T47D (cell line): ENCODE measurements at places on chromosomes 2 and 18.

DNA sequence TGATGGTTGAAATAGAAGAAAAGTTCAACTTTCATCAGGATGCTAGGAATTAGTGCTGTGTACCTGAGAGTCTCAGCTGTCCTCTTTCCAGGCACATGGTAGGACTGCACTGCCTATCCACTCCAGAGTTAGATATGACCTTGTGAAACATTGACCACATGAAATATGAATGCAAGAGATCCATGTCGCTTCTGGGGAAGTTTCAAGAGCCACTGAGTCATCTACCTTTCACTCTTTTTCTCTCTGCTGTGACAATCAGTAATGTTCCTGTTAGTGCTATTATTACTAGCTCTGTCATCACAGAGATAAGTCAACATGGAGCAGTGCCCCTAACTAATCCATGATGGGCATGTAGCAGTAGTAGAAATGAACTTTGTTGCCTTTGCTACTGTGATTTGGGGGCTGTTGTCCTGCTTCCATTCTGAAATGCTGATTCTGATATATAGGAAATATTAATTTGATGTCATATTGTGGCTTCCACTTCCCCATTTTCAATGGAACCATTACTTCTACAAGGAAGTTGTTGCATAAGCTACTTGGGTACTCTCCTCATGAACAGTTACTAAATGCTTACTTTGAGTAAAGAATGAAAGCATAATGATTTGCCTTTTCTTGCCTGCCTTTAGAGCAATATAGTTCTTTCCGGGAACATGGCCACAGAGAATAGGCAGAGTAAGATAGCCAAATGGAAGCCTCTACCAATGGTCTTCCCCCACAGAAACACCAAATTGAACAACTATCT, 192.8 kb upstream of the ZNF521 start:
- no peak for DNase-seq

DNA sequence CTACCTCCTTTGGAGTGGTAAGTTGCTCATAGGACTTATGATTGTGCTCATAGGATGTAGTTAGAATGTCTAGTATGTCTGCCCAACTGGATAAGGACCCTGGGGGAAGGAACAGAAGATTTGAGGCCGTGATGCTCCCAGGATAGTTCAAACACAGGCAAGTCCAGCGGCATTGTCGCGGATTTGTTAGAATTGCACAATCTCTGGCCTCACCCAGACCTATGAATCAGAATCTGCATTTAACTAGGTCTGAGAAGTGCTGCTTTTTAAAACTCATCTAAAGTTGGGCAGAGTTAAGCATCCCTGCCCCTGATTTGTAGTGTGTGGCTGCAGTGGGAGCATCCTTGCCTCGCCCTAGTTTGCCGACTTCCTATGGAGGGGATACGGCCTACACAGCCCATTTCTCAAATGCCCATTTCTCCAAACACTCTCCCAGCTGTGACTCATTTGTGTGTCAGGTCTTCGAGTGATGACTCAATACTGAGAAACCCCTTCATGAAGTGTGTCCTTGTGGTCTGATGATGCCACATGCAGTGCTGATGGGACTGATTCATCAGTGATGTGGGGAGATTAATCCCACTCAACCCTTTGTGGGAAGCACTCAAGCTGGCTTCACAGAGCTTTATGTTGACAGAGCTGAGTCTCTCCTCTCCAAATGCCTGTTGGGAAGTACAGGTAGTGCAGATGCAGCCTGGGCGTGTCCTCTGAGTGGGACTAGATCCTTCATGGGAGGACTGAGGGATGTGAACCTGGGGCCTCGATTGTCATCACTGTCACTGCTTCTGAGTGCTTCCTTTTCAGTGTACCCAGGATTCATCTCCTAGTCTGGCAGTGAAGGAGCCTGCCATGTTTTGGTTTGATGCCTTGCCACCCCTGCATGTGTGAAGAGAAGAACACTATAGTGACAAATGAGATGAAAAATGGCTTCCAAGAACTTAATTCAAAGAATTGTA, 18.7 kb downstream of the SMIM21 start:
- no peak for DNase-seq

DNA sequence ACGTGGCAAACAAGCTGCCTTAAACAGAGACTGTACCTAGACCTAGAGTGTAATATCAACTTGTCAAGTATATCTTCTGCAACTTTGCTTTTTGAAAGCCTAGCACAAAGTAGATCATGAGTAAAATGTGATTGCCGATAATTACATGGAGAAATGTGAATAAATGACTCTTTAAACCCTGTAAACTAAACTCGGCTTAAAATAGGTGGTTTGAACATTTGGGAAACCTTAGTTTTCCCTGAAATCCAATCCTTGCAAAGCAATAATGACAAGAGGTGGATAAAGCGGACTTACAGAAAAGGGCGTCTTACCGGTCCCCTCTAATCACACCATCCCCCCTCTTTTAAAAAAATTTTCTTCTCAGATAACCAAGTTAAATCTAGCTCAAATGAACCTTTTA, 549 bp upstream of the PSMD14 start:
- DNase-seq: no peak

DNA sequence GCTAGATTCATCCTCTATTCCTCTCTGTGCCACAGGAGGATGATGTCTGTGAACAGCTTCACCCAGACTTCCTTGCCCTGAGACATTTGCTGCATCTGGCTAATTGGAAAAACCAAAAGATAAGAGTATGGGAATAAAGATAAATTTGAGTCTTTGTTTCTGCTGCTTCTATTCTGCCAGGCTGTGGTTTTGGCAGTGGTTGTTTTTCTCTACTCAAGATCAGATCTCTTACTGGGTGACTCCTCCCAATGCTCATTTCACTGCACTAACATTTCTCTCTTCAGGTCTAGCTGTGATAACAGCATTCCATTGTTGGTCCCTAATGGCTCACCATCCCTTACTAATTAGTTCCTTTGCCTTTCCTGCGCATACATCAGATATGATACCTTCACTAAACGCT, 89.5 kb downstream of the CALCRL start:
- no peak for DNase-seq

DNA sequence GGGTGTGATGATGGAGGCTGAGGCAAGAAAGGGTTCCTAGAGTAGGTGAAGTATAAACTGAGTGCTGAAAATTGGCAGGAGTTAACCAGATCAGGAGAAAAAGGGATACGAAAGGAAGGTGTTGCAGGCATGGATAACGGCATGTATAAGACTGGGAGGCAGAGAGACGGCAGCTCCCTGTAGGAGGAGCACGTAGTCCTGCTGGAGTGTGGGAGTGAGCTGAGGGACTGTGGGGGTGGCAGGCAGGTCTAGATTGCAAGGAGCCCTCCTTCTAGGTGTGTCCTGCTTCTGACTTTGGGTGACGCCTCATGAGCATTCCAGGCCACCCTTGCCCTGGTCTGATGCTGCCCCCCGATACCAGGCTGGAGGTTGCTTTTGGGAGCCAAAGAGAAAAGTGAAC, 36.4 kb upstream of the KCTD1 start:
- DNase-seq: no peak

DNA sequence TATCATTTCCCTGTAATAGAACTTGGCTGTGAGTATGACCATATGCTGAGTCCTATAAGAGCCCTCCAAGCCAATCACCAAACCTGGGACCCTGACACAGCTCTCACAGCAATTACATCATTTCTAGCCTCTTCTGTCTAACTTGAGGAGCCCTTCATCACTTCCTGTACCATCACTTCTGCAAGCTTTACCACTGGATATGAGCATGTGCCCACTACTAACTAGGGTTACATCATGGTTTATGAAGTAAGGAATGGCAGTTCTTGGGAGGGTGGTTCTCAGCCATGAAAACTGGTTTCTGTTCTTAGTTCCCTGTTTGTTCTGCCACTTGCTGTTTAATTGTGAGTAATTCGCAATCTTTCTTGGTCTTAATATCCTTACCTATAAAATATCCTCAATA, 31.0 kb upstream of the EPB41L3 start:
- DNase-seq: no peak

DNA sequence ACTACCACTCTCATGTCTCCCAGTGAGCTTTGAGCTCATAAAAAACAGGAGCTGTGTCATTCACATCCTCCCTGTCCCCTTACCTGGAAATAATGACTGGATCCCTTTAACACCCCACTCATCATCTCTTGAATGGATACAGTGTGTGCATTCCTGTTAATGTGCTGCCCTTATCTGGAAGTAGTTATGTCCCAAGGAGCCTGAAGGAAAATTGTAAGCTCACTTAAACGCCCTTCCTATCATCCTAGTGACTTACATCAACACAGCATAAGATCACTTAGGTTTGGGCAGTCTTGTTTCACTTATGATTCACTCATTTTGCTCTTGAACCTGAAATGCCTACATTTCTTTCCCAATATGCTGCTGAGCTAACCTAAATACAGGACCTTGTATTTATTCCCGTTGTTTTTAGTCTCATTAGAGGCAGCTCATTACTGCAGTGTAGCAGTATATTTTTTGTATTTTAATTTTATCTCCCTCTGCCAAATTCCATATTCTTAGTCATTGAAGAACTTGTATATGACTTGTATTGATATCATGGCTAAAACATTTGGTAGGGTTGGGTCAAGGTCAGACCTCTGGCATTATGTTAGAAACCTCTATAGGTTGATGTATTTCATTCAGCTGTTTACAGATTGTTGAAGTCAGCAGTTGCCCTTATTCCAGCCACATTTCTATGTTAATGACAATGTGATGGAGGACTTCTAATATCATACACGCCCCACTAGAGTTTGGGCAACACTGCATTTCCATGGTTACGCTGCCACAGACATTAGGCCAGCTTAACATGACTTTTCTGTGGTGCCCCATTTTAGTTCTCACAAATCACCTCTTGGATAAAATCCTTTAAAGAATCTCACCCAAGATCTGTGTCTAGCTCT, 72.9 kb downstream of the PKP4 start:
- no peak for DNase-seq

- DNase-seq: no peak
These were observed 6.7 kb upstream of the ESPNL start for GRCh38 chr2:238093181-238094140.

DNA sequence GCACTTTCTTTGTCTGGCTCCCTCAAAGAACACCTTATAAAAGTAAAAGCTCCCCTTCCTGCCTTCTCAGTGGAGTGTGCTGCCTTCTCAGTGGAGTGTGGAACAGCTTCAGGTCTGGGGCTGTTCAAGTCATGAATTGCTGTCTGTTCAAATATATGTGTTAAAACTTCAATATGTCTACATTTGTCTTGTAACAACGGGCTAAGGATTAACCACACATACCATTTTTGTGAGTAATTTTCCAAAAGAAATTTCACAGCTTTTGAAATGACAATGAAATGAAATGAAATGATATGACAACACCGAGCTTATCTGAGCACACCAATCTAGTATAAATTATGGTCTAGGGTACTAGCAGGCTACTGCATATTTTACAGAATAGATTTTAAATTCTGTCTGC, 42.9 kb downstream of the CABYR start:
- no peak for DNase-seq

- no peak for DNase-seq
These were observed 7.4 kb downstream of the PLEK start for GRCh38 chr2:68372485-68372884.

DNA sequence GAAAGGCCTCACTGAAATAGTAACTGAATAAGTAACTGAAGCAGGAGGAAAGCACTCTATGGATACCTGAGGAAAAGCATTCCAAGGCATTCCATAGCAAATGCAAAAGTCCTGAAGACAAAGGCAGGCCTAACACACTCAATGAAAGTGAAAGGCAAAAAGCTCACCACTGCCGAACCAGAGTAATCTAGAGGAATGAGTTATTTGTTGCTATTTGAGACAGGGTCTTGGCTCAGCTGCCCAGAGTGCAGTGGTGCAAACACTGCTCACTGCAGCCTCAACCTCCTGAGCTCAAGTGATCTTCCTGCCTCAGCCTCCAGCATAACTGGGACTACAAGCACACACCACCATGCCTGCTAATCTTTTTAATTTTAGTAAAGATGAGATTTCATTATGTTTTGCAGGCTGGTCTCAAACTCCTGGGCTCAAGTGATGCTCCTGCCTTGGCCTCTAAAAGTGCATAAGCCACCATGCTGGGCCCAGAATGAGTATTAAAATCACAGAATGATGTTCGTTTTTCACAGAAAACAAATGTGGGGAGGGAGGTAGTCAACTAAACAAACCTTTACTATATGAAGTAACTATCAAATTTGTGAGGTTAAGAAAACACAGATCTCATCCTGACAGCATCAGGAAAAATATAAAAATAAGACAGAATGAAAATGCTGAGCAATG, 17.9 kb downstream of the PIAS2 start:
- DNase-seq: no peak

DNA sequence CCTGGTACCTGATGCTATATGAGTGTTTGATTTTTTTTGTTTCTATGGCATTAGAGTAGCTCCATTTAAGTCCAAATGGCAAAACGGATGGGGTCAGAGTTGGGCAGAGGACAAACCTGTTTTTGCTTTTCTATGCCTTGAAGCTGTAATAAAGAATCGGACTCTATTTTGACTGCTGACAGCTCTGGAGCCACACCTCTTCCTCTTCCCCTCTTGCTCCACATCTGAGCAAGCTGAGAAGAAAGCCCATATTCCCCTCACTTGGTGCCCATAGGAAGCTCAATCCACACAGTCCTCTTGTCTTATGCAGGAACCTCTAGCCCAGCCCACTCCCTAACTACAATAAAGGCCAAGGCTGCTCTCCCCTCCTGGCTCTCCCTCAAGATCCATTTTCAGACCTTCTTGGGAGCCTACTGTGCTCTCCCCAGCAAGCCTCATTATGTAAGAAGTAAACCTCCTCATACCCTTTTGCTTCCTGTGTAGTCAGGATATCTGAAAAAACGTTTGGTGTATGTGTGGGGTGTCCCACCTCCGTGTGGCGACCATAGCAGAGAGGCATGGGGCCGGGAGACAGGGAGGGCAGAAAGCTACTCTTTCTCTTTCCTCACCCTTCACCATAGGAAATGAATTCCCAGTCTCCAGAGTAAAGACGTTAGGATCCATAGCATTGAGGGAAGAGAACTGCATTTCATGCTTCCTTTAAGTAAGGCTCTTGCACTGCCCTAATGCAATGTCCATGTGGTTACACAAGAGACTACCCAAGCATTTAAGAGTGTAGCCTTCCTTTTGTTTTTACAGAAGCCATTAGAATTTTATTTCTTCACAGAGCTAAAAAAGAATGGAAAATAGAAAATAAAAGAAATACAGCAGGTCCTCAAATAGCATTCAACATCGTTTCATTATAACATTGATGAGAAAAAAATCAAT, 41.9 kb upstream of the RAPGEF4 start:
- no peak for DNase-seq

GRCh38 chr2:241666627-241667400, 19.8 kb downstream of the DTYMK start:
- no peak for DNase-seq
